Foreskin melanocyte (primary cell): ENCODE measurements at places on chromosomes 1 and 21.

- no peak for DNase-seq
These were observed 2.7 kb downstream of the MOB3C start for GRCh38 chr1:46613661-46614603.

GRCh38 chr1:229266832-229267500 is 3.9 kb upstream of the RAB4A start:
- no peak for DNase-seq

GRCh38 chr1:241560146-241560848 is 28.1 kb downstream of the KMO start:
- no peak for DNase-seq

DNA sequence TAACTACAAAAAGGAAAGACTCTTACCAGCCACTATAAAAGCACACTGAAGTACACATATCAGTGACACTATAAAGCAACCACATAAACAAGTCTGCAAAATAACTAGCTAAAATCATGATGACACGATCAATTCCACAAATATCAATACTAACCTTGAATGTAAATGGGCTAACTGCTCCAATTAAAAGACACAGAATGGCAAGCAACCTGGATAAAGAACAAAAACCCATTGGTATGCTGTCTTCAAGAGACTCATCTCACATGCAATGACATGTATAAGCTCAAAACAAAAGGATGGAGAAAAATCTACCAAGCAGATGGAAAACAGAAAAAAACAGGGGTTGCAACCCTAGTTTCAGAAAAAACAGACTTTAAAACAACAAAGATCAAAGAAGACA is 59.7 kb upstream of the LYPLAL1 start:
- no peak for DNase-seq

DNA sequence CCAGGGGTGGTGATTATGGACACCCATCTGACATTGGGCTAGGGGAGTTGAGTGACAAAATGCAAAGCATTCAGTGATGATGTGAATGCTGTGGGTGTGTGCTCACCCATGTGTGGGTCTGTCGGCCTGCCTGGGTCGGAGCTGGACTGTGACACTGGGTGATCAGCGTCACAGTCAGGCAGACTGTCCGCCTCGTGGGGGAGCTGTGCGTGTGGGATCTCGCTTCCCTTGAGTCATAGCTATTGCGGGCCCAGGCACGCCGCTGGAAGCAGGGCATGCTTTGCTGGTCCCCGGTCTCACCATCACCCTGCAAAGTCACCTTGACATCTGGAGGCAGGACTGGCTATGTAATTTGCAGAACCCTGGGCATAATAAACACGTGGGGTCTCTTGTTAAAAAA is 156.9 kb upstream of the IGSF21 start:
- DNase-seq: no peak

- no peak for DNase-seq
These were observed 47.0 kb upstream of the PLA2G4A start for GRCh38 chr1:186781730-186782129.

DNA sequence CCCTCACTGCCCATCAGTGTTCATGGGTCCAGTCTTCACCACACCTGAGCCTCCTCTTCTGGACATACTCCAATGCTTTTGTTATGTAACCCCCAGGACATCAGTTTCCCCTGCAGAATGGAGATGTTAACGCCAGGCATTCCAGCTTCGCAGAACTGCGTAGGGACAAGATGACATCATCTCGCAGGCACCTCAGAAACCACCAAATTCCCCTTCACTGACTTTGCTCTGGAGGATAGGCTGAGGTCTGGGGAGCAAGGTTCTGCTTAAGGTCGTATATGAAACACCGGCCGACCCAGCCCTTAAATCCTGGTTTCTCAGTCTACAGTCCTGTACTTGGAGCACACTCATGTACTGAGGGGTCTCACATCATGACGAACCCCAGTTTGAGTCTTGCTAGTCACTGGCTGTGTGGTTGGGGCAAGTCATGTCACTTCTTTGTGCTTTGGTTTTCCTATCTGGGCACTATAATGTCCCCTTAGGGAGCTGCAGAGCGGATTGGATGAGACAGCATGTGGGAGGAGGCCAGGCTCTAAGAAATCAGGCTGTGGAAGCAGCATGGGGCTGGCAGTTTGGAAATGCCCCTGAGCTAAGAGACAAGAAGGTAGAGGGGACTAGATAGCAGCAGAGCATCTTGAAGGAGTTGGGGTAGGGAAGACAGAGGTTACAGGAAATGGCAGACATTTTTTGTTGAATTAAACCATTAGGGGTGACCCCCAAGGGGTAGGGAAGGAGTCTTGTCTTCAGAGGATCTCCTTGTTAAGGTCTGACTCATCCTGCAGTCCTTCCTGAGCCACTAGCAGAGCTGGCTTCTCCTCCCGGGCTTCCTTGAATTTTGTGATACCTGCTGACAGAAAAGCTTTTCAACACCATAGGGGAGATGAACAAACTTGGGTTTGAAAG is 138.3 kb downstream of the FOXD2 start:
- DNase-seq: no peak

GRCh38 chr1:203120325-203121153 is 7.0 kb upstream of the ADORA1 start:
- no peak for DNase-seq

- no peak for DNase-seq
These were observed 285.1 kb downstream of the RYR2 start for GRCh38 chr1:237327061-237327460.

DNA sequence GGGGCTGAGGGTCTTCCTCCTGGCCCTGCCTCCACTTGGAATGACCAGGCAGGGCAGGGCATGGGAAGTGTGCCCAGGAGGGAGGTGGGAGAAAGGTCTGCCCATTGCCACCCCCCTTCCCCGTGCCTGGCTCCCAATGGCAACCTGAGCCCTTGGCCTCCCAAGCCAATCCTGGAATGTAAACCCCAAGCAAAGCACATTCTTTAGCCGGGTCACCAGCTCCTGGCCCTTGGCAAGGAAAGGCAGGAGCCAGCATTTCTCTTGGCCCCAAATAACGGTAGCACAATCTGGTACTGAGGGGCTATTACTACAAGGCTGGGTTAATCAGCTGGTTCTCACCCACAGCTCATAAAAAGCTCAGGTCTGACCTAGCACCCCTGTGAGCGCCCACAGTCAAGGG is 6.9 kb upstream of the NUAK2 start:
- no peak for DNase-seq

GRCh38 chr1:233631810-233632405 is 18.0 kb downstream of the KCNK1 start:
- DNase-seq: no peak

GRCh38 chr1:241842565-241842964 is 5.4 kb upstream of the EXO1 start:
- DNase-seq: no peak

DNA sequence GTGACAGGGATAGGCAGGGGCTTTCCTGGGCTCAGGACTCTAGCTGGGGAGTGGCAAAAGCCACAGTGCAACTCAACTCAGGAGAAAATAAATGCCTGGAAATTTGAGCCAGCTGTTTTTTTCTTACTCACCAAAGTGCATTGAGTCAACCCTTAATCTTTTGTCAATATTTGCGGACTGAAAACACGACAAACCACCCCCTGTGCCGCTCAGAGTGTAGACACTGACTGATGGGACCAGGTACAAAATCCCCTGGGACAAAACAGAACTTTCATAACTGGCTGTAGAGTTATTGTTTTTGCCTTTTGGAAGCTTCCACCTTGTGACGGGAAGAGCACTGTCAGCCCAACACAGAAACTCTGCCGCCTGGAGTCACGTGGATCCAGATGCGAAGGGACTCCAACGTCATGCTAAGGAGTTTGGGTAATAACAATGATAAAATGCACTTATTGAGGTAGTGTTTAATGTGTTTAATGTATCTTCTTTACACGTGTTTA is 164.6 kb downstream of the PLPP3 start:
- DNase-seq: no peak

DNA sequence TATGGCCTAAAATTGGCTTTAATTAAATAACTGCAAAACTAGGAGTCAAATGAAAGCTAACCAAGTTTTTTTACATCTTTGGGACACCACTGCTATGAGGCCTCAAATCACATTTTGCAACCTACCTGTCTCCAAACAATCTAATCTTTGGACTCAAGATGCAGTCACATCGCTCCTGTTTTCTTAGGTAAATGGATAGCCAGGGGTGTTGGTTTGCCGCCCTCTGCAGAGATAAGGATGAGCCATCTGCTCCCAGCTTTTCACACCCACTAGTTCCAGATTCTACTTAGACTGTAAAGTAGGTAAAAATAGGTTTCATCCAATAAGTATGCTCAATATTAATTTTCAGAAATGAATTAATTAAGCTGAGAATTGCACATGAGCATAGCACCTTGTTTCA is 456.5 kb downstream of the KIF26B start:
- no peak for DNase-seq

GRCh38 chr1:57908147-57908890 is 484.5 kb upstream of the DAB1 start:
- DNase-seq: no peak

- DNase-seq: no peak
These were observed 16.1 kb downstream of the HUNK start for GRCh38 chr21:31888936-31889371.
